ENCODE measurements at places on chromosomes 13 and 19.

GRCh38 chr19:42038666-42039065 is 31.3 kb downstream of the GRIK5 start:
- DNase-seq = no peak

- DNase-seq = no peak
Measured at GRCh38 chr19:40270362-40271089, 14.6 kb downstream of the AKT2 start.

GRCh38 chr13:33252135-33252534 is 33.4 kb downstream of the STARD13 start:
- no peak for DNase-seq

GRCh38 chr13:93499991-93500390 is 273.4 kb downstream of the GPC6 start:
- no peak for DNase-seq

- DNase-seq = no peak
Measured at GRCh38 chr13:113962975-113963374, 10.9 kb downstream of the C13orf46 start.

GRCh38 chr19:47348819-47349795 is at the start of gene DHX34:
TSS of gene DHX34 (plus strand) at chr19:47349315. CDS start at chr19:47353031, 3,716 bp downstream.
- DNase-seq = peak; percentile 100

DNA sequence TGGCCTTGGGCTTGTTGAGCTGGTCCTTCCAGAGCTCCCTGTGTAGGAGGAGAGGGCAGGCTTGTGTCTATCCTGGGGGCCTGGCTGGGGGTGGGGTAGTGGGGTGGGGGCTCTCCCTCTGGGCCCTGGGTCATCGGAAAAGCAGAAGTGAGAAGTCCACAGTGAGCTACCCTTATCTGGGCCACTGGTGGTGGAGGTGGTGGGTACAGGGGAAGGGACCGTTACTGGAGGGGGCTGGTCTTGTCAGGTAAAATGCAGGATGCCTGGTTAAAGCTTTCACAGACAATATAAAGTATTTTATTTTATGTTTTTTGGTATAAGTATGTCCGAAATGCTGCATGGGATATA is 342 bp upstream of the SIGLEC10 start:
- DNase-seq = no peak

GRCh38 chr19:10748927-10749434 is 31.1 kb downstream of the DNM2 start:
- no peak for DNase-seq

DNA sequence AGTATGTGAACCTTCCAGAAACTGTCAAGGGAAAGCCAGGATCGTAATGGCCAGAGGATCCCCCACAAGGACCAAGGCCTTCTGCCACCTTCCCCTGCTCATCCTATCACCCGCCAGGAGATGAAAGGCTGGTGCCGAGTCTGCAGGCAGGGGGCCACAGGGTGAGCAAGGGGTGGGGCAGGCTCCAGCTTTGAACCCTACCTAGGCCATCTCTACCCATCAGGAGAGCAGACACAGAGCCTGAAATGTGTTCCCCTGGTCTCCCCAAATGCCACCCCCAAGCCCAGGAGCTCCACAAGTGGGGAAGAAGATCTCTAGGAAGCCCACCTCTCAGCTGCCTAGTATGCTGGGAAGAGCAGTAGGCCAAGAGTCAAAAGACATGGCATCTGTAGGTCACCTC is 95.1 kb downstream of the KCTD15 start:
- DNase-seq = no peak

DNA sequence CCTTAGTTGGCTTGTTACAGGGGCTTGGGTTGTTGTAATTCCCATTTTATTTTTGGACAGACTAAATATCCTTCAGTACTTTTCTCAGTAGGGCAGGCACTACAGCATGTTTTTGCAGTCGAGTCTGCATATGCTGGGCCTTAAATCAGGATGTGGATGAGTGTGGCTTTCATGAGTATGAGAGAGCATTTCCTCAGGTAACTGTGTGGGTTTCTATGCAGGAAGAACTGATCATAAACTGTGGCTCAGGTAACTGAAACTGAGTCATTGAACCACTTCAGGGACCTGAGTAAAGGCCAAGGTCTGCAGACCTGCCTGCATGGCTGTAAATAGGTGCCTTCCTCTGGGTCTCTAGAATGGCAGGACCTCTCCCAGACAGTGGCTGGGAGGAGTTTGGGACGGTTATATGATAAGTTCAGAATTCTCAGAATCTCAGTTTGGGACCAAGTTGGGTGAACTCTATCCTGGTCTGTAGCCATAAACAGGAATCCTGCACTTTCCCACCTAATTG is 112.1 kb downstream of the ZNF737 start:
- no peak for DNase-seq

DNA sequence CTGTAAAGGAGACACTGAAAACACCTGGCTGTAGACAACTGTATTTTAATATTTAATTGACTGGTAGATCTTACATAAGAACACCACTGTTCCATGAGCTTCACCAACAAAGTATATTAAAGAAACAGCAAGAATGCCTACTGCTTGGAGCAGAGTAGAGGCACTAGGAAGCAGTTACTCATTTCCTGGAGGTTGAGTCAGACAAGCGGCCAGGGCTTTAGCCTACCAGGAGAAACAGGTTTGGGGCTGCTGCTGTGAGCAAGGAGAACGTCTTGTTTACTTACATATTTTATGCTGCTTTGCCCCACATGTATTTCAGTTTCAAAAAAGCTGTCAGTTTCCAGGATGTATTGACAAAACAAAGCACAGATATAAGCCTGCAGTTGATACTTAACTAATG is 33.4 kb downstream of the ALG5 start:
- DNase-seq = no peak

GRCh38 chr19:45469945-45470761 is 2.4 kb downstream of the FOSB start:
- peak; percentile 81 for DNase-seq

GRCh38 chr13:28349371-28349770 is 145.6 kb downstream of the FLT1 start:
- no peak for DNase-seq

- DNase-seq = no peak
Measured at GRCh38 chr13:51923983-51924539, 62.3 kb downstream of the CCDC70 start.

DNA sequence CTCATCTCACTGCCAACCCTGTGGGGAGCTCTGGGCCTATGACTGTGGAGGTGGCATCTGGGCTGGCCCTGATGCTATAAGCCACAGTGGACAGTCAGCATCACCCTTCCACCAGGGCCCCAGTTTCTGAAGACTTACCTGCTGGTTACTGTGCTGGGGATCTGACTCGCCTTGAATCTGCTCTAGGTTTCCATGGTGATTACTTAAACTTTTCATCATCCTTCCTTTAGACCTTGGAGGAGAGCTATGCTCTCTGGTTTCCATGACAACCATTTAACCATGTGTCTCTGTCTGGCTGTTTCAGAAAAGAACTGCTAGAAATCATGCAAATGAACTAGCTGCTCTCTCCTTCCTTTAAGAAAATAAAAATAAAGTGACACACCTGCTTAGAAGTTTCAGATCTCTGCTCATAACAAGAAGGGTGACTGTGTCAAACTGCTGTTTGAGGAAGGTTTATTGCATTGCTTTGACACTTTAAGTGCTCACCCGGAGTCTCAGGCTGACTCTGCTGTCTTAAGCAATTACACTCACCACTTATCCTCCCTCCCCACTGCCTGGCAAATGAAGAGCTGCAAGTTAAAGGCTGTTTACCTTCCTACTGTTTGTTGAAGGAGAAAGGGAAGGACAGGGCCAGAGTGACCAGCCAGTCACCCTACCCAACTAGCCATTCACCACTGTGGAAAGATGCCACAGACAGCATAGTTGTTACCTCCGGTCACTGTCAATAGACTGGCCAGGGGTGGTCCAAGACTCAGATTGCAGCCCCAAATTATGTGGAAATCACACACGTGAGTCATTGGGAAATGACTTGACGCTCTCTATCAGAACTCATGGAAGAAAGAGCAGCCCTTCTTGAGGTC is 87.6 kb downstream of the HSPH1 start:
- peak; percentile 66 for DNase-seq

DNA sequence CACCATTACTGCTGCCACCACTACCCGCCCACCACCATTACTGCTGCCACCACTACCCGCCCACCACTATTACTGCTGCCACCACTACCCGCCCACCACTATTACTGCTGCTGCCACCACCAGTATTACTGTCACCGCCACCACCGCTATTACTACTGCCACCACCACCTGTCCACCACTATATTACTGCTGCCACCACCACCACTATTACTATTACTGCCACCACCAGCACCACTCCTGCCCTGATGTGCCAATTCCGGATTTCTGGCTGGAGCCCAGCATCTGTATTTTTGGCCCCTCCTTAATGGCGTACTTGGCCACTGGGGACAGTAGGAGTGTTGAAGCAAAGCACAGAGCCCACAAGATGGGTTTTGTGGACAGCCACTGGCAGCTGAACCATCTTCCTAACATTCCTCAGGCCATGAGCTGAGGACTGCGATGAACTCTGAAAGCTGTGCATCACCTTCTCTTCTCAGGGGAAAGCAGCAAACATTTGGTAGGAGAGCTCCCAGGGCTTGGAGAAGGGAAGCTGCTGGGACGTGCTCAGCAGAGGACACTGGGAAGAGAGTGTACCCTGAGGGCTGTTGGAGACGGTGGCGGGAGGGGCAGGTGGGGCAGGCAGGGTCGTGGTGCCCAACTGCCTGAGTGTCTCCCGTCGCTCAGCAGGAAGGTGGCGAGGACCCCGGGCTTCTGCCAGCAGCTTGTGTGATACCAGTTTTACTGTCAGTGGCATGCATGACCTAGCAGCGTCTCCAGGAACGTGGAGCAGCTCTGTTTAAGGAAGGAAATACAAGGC is 23.0 kb downstream of the CUL4A start:
- DNase-seq = no peak

DNA sequence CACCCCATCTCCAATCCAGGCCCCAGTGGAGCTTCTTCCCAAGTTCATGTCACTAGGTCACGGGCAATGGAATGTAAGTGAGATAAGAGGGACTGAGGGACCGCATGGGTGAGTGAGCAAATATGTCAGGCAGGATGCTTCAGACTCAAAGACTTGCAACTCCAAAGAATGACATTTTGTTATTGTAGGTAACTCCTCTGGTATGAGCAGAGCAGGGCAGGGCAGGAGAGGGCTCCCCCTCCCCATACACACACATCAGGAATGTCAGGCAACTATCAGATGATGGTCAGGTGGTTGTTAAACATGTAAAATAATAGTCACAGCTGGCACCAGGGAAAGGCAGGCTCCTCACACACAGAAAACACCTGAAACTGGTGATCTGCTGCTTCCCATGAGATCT is 10.6 kb downstream of the ERVV-2 start:
- DNase-seq = no peak

- DNase-seq = no peak
Measured at GRCh38 chr13:107900775-107901174, 314.6 kb downstream of the LIG4 start.

DNA sequence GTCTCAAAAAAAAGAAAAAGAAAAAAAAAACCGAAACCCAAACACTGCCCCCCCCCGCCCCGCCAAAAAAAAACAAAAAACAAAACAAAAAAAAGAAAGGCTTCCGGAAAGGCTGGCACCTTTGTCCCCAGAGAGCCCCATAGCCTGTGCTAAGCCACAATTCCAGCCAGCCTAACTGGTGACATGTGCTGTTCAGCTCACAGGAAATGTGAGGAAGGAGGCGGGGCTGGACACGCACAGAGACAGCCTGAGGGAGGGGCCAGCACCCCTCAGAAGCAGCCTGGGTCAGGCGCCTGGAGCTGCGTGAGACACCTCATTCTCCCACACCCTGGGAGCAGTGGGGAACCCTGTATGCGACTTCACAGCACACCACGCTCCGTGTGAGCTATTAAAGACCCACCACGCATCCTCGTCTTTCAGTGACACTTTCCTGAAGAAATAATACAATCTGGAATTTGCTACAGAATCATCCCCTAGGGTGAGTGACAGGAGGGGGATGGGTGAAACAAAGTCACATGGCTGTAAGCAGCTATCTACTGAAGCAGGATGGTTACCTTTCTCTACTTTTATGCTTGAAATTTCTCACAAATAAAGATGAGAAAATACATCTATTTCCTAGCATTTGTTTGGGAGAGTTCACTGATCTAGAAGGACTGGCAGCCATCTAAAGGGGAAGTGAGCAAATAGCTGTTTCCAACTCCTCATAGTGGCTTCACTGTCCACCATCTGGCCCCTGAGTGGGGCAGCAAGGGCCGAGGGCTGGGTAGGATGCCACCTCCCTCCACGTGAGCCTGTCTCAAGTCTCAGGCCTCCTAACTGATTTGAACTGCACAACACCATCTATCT is 12.3 kb upstream of the SLC35E1 start:
- DNase-seq = peak; percentile 95

DNA sequence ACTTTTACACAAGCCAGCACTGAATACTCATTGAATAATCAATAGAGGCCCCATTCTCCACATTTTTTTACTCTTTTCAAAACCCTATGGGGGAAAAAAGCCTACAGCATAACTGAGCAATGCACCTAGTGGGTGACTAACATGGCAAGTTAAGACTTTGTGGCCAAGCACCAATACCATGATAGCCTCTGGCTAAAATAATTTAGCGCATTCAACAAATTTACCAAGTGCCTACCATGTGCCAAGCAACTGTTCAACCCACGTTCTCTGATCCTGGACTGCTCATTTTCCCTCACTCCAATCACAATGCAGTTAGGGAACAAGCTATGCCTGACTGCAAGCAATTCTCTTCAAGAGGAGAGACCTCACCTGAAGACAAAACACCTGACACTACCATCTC is 3.0 kb downstream of the ANKRD10 start:
- DNase-seq = no peak

DNA sequence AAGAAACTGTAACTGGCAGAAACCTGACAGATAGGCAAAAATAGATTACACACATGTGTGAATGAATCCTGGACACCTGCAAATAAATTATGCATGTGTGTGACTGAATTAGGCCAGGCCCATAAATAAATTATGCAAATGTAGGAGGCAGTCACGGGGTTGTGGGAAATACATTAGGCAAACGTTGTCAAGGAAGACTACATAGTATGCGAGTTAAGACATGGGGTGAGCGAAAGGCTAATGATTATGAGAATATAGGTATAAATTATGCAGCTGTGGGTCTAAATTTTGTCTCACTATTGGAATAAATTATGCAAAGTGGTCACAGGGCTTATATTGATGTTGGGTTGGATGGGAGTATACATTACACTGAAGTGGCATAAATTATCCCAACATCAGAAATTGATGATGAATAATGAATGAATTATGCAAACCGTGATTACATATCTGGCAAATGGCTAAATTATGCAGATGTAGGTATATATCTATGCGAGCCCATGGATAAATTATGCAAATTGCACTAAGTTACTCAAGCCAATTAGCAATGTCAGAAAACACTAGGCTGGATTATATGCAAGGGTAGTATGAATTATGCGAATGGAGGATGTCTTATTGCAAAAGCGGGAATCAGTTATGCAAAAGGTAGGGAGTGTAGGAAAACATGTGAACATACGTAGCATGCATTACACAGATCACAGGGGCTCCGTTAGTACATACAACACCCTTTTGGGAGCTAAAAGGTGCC is 6.8 kb downstream of the SLC8A2 start:
- DNase-seq = no peak

- no peak for DNase-seq
Measured at GRCh38 chr13:102763741-102764140, 9.8 kb downstream of the TEX30 start.
